ENCODE measurements at places on chromosomes 5 and 9.

DNA sequence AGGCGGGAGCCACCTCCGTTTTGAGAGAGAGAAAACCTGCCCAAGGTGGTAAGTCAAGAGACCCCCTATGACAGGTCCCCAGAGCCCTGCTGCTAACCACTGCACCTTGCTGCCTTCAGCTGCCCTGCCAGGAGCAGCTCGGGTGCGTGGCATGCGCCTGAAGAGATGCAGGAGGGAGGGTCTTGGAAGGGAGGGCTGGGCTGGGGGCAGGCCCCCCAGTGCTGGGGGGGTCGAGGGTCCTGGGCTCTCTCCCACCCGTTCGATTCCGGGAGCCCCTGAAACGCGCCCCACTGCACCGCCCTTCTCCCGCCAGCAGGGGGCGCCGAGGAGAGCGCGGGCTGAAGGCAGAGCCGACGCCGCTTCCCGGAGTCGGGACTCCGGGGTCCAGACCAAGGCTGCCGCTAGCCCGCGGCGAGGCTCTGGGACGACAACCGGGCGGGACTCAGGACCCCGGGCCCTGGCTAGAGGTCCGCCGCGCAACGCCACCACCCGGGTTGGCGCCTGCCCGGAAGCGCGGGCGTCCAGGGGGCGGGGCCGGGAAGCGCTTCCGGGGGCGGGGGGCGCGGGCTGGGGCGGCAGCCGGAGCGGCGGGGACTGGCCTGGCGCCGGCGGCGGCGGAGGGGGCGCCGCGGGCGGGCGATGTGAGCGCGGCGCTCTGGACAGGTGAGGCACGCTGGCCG, at the start of gene ZBTB34:
TSS of gene ZBTB34 (plus strand) at position 563 of the 680 bp plus-strand sequence. CDS start 18,761 bp downstream, outside the sequence.
- peak; percentile 62 for DNase-seq

DNA sequence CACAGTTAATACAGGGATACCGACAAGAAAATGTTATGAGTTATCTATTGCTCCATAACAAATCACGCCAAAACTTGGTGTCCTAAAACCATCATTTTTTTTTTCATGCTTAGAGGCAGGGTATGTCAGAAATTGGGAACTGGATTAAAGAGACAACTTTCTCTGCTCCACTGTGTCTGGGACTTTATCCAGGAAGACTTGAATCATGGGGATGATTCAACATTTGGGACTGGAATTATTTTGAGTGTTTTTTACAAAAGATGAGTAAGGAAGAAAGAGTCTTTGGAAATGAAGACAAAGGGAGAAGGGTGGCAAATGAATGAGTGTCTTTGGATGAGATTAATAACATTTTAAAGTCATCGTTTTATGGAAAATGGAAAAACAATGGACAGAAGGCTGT, 1883.7 kb upstream of the C9orf72 start:
- DNase-seq = peak; percentile 45

DNA sequence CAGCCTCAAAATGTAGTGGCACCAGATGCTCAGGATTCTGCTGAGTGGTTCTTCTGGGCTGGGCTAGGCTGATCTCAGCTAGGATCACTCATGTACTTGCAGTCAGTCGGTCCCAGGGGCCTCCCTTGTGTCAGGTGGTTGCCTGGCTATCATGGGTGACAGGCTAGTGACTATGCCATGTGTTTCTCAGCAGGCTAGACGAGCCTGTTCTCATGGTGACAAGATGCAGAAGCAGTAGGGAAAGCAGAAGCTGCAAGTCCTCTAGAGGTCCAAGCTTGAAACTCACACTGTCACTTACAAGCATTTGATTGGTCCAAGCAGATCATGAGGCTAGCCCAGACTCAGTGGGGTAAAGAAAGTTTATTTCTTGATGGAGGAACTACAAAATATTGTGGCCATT, 15.2 kb upstream of the KCNMB1 start:
- DNase-seq = no peak

DNA sequence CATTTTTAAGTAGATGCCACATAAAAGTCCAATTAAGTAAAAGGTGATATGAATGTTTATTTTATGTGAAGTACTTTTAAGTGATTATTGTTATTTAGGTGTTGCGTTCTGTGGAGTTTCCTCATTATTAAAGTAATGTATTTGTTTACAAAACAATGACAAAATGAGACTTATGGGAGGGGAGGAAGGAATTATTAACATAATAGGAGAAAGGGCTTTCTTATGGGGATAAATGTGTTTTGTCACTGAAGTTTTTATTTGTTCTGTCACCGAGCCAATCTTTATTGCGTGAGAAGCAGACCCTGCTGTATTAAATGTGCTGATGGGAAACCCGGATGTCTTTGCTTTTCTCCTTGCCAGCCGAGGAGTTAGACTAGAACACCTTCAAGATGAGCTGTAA, 44.5 kb downstream of the TRIO start:
- no peak for DNase-seq

GRCh38 chr9:21579247-21579671, 97.1 kb upstream of the IFNE start:
- DNase-seq = peak; percentile 53

DNA sequence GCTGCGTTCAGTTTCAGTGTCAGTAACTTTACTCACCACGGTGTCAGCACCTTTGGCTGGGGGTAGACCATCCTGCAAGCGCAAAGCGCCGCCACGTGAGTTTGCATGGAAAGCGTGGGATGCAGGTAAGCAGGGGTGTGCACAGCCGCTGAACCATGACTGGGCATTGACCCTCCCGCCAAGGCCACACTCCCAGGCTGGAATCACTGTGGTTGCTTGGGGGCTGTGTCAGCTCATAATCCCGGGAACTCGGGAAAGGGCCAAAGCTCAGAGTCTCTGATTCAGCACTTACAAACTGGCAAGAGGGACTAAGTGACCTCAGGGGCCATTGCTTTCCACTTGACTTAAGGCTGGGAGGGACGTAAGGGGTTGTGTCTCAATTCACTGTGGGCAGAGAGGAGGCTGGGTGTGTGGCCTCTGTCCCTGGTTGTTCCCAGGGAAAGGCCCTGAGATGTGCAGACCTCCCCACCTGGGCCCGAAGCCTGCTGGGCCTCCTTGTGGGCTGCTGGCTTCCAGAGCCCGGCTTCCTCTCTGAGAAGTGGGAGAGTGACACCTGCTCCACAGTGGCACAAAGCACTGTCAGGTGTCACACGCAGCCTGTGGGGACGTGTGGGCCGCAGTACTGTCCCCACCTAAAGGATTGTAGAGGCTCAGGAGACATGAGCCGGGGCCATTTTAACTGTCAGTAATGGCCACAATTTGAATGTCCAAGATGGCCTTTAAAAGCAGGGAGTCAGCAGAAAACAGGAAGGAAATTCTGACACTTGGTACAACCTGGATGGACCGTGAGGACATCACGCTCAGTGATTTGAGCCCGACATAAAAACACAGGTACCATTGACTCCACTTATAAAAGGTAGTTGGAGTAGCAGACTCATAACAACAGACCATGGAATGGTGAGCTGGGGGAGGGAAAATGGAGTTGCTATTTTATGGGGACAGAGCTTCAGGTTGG, 16.7 kb downstream of the ABO start:
- no peak for DNase-seq

GRCh38 chr9:68961587-68961986, 52.3 kb downstream of the PRKACG start:
- no peak for DNase-seq

GRCh38 chr5:97844797-97845196, 661.8 kb upstream of the RIOK2 start:
- DNase-seq = no peak

DNA sequence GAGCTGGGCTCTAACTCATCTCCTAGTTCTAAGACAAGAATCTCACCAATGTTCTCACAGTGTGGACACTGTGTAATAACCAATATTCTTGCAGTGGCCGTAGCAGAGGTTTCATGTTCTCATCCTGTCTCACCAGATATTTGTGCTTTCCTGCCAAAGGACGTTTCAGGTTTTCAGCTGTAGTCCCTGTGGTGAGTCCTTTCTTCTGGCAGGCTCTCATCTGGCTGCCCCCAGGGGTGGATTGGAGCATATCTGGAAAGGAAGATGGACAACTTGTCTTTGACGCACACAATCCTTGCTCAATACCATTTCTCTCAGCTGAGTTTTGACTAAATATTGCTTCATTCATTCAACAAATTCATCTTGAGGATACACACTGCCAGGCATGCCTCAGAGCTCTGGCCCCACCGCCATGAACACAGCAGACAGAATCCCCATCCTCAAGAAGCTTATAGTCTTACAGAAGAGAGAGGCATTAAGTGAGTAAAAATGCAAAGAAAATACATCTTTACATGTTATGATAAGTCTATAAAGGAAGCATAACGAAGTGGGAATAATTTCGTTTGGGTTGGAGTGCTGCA, 33.8 kb upstream of the NEURL1B start:
- no peak for DNase-seq

- DNase-seq = no peak
Observed at GRCh38 chr5:112525217-112525616, 106.1 kb upstream of the EPB41L4A start.

DNA sequence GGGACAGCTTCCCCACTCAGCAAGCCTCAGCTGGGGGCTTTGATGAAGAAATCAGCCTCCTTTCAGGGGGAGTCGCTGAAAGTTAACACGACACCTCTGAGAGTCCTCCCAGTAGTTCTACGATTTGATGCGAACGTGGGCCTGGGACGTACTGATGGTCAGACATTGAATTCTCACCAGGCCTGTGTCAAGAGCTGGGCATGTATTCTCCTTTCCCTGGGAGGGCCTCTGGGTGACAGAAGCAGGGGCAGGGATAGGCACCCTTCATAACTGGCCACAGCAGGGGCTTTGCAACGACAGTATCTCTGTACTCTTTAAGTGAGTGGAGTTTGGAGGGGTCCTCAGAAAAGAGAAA, 15.6 kb upstream of the COL5A1 start:
- no peak for DNase-seq

GRCh38 chr5:111984044-111984443, 227.1 kb upstream of the NREP start:
- peak; percentile 78 for DNase-seq

DNA sequence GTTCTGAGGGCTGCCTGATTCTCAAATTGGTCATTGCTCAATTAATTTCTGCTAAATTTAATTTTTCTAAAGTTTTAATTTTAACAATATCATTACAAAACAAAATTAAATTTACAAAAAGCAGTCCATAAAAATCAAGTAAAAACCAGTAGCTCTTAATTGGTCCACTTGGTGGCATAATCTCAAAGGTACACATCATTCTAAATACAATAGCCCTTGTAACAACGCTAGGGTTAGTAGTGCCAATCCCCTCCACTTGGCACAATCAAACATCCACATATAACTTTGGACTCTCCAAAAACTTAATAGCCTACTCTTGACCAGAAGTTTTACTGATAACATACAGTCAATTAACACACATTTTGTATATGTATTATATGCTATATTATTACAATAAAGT, 1.9 kb upstream of the NDUFB6 start:
- DNase-seq = no peak

- DNase-seq = no peak
Observed at GRCh38 chr5:145228564-145228963, 606.6 kb downstream of the PRELID2 start.

GRCh38 chr9:4009006-4009511, 290.8 kb downstream of the GLIS3 start:
- no peak for DNase-seq

DNA sequence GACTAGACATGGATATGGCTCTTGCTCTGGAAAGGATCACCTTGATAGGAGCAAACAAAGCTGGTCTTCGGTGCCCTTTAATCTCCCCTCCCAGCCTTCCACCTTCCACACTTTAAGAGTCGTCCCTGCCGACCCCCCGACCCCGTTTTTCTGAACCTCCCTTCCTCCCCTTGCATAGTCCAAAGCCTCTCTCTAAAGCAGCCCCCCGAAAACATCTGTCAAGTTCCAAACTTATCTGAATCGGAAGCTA, 423 bp upstream of the NUP214 start:
- no peak for DNase-seq

- no peak for DNase-seq
Observed at GRCh38 chr5:142363619-142363963, 38.8 kb upstream of the SPRY4 start.

GRCh38 chr5:131877873-131878272, 67.6 kb downstream of the MEIKIN start:
- no peak for DNase-seq

- DNase-seq = peak; percentile 92
Observed at GRCh38 chr5:37786862-37787519, 52.9 kb downstream of the GDNF start.

- DNase-seq = peak; percentile 71
Observed at GRCh38 chr9:98255061-98255577, 330 bp downstream of the TBC1D2 start.

DNA sequence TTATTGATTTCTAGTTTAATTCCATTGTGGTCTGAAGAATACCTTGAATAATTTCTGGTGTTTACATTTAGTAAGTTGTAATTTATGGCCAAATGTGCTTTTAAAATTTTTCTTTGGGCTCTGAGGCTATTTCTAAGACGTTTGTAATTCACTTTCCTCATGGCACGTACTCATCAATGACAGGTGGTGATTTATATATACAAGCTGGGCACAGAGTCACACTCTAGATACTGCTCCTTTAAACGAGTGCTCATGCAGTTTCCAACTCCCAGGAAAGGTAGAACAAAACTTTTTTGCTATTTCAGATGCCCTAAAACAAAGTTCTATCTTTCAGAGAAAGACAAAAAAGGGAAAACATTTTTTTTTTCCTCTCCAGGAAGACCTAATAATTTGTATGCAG, 146.9 kb downstream of the AUH start:
- peak; percentile 48 for DNase-seq

GRCh38 chr5:443239-444151, 519 bp downstream of the EXOC3 start:
- no peak for DNase-seq

- DNase-seq = peak; percentile 34
Observed at GRCh38 chr5:141771031-141771430, 89.0 kb upstream of the ARAP3 start.

DNA sequence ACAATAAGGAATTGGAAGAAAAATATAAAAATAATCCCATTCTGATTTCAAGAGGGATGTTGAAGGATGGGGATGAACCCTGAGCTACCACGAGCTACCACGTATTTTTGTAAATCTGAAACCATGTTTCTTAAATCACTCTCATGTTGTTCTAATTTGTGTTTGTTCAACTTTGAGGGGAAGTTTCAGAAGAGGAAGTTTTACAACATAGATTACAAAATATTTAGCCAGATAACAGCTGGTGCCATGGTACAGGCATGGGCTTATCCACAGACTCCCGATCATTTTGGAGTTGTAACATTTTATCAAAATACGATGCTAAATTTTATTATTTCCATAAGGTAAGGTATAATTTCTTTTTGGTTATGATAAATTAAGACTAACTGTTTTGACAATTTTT, 15.2 kb downstream of the CCDC125 start:
- no peak for DNase-seq

GRCh38 chr5:16108418-16108817, 71.2 kb downstream of the MARCHF11 start:
- DNase-seq = no peak

- peak; percentile 17 for DNase-seq
Observed at GRCh38 chr5:21071421-21071820, 1083.4 kb upstream of the CDH18 start.

GRCh38 chr9:135898634-135899407, 8.5 kb downstream of the CAMSAP1 start:
- peak; percentile 39 for DNase-seq

DNA sequence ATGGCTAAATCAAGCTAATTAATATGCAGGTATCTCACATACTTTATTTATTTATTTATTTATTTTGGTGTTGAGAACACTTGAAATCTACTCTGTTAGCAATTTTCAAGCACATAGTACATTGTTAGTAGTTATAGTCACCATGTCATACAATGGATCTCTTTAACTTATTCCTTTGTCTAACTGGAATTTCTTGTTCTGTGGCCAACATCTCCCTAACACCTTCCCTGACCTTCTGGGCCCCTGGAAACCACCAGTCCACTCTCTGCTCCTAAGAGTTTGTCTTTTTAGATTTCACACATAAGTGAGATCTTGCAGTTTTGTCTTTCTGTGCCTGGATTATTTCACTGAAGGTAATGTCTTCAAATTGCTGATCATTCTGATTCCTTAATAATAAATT, 229.1 kb downstream of the SEMA5A start:
- no peak for DNase-seq
